ENCODE measurements at places on chromosomes 4 and X. TPM values are rescaled to one million over a fixed set of nuclear protein-coding genes. Genes with fewer than 3 reads are reported as not detected.

DNA sequence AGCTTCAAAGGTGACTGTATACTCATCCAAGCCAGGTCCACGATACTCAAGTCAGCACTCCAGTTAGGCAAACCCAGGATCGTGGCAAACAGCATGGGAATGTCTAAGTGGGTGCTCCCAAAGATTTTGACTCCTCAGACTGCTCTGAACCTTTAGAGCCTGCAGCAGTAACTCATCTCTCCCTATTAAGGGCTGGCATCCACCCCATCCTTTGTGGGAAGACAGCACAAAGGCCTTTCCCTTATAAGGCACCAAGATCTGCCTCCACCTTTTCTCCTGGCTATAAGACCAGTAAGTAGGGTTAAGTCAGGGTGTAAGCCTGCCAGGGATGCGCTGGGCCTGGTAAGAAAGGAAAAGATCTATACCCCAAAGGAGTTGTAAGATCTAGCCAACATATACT, 23.6 kb upstream of the SLC25A43 start:
- no peak overlapping the region for H3K27ac ChIP-seq
- no peak for DNase-seq
- no peaks in the 10 kb centered on the region for H3K36me3 ChIP-seq
- peaks cover 3% of the 10 kb centered on the region for H3K27me3 ChIP-seq
- H3K4me1 ChIP-seq = no peaks in the 10 kb centered on the region

DNA sequence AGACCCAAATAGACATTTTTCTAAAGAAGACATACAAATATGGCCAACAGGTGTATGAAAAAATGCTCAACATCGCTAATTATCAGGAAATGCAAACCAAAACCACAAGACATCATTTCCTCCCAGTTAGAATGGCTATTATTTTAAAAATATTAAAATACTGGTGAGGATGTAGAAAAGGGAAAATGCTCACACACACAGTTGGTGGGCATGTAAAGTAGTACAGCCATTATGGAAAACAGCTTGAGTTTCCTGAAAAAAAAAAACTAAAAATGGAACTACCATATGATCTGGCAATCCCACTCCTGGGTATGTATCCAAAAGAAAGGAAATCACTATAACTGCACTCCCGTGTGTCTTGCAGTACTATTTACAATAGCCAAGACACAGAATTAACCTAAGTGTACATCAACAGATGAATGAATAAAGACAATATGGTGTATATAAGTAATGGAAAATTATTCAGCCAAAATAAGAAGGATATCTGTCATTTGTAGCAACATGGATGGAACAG, 128.9 kb upstream of the DKK2 start:
- no peak overlapping the region for H3K4me3 ChIP-seq
- H3K4me1 ChIP-seq = no peaks in the 10 kb centered on the region
- H3K27ac ChIP-seq = no peak overlapping the region

- no peak overlapping the region for H3K27ac ChIP-seq
- H3K36me3 ChIP-seq = no peaks in the 10 kb centered on the region
- no peaks in the 10 kb centered on the region for H3K27me3 ChIP-seq
- no peak overlapping the region for H3K4me3 ChIP-seq
Measured at GRCh38 chr4:72489267-72489666, 79.8 kb downstream of the ADAMTS3 start.

MND1 gene
- total RNA-seq = 24.2 TPM

DNA sequence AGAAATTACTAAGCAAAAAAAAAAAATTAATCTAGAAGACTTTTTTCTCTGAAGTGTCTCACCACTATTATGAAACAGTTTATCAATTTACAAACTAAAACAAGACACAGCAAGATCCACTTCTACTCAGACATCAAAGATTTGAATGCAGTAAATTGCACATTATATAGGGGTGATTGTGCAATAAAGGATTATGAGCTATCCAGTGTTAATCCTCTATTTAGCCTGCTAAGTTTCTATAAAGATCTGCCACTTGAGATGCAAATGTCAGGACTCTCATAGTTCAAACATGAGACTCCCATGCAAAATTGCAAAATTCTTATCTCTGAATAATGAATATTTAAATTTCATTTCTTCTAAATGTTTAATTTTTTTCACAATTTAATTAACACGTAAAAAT, 2.2 kb downstream of the TECRL start:
- no peak overlapping the region for H3K27ac ChIP-seq
- H3K27me3 ChIP-seq = no peaks in the 10 kb centered on the region
- no peak for DNase-seq
- no peaks in the 10 kb centered on the region for H3K36me3 ChIP-seq
- no peaks in the 10 kb centered on the region for H3K4me1 ChIP-seq

WAS gene
- 165 TPM for total RNA-seq

PNMA6F gene
- total RNA-seq = not detected

- H3K36me3 ChIP-seq = peaks cover 8% of the 10 kb centered on the region
- H3K27ac ChIP-seq = no peak overlapping the region
- H3K4me3 ChIP-seq = no peak overlapping the region
- no peaks in the 10 kb centered on the region for H3K27me3 ChIP-seq
Measured at GRCh38 chr4:139018971-139019758, 3.6 kb downstream of the NOCT start.

- H3K4me1 ChIP-seq = no peaks in the 10 kb centered on the region
- no peaks in the 10 kb centered on the region for H3K27me3 ChIP-seq
- no peak for DNase-seq
- no peak overlapping the region for H3K4me3 ChIP-seq
Measured at GRCh38 chrX:38571058-38571457, 9.7 kb downstream of the TSPAN7 start.

NFKB1 gene
- total RNA-seq = 142 TPM

DNA sequence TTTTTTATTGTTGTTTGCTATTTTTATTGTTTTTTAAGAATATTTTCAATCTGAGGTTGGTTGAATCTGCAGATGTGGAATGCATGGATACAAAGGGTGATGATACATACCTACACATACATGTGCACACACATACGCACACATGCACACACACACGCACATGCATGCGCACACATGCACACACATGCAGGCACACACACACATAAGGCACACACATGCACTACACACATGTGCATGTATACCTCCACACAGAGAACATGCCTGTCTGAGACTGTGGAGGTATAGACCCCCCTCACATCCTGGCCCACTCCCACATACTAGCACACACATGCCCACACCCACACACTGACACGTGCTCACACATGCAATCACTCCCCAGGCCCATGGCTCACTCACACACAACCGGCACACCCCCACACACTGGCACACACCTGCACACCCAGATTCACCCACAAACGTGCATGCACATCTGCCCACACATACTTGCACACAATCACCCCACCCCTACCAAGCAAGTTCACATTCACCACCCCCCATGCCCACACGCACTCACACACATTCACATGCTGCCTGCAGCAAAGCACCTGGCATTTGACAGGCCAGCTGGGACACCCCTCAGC, 97.6 kb upstream of the AFAP1 start:
- no peak overlapping the region for H3K27ac ChIP-seq
- no peak for DNase-seq
- H3K4me1 ChIP-seq = peaks cover 11% of the 10 kb centered on the region
- no peaks in the 10 kb centered on the region for H3K36me3 ChIP-seq
- no peak overlapping the region for H3K4me3 ChIP-seq

TNIP2 gene
- 43.6 TPM for total RNA-seq

NEUROG2 gene
- not detected for total RNA-seq

KIF4A gene
- 40.5 TPM for total RNA-seq

DNA sequence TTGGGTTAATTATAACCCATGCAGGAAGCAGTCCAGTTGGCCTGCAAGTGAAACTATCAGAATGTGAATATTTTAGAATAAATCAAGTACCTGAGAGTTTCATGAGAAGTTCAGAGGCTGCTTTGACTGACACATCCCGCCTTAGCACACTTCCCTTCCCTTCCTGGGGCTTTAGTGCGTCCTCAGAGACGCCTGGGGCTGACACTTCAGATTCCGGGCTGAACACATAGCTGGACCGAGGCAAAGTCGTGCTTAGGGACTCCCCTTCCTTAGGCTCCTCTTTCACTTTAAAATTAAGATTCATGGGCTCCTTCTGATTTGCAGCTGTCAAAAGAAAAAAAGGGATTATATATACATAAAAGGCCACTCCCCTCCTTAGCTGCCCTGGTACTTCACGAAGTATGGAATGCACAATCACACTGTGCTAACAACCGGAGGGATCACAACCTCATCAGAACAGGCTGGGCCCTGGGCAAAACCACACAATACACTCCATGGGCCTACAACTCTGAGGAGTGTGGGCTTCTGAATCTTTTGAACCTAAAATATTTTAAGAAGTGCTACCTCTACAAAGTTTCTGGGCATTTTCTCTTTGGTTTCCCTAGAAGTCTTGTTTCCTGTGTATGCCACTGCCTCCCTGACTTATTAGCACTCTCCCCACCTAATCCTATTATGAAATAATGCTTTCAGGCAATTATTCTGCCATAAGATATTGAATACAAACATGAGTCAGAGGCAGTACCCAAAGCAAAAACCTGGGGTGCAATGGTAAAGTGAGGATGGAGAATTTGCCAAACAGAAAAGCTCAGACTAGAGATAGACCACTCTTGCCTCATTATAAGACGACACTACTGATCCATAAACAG, 68.2 kb downstream of the ZNF827 start:
- no peak overlapping the region for H3K27ac ChIP-seq
- no peak for DNase-seq
- no peaks in the 10 kb centered on the region for H3K27me3 ChIP-seq
- H3K36me3 ChIP-seq = peaks cover 4% of the 10 kb centered on the region
- H3K4me1 ChIP-seq = peaks cover 8% of the 10 kb centered on the region

DNA sequence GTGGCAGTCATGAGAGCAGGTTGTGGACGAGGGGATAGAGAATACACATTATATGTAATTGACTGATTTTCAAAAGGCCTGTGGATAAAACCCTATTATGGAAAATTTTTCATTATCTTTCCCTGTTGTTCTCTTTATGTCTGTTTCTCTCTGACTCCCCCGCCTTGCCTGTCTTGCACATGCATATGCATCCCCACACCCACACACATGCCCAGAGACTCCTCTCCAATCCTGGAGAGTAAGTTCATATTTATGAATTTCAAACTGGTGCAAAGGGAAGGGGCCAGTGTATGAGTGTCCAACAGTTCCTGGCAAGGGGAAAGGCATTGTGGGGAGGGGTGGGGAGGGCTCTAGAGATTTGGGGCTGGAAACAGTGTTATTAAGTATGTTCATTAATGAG, 60.8 kb upstream of the ARHGAP36 start:
- DNase-seq = no peak
- no peak overlapping the region for H3K4me3 ChIP-seq
- no peaks in the 10 kb centered on the region for H3K36me3 ChIP-seq
- H3K27ac ChIP-seq = no peak overlapping the region

Data from activated CD4-positive, alpha-beta T cell treated with anti-CD3 and anti-CD28 coated beads, Interleukin-2, amount 10 ng/mL, durations not matched to agents 7 days and 5 days (primary cell).